ENCODE measurements at places on chromosomes 3 and 15.

DNA sequence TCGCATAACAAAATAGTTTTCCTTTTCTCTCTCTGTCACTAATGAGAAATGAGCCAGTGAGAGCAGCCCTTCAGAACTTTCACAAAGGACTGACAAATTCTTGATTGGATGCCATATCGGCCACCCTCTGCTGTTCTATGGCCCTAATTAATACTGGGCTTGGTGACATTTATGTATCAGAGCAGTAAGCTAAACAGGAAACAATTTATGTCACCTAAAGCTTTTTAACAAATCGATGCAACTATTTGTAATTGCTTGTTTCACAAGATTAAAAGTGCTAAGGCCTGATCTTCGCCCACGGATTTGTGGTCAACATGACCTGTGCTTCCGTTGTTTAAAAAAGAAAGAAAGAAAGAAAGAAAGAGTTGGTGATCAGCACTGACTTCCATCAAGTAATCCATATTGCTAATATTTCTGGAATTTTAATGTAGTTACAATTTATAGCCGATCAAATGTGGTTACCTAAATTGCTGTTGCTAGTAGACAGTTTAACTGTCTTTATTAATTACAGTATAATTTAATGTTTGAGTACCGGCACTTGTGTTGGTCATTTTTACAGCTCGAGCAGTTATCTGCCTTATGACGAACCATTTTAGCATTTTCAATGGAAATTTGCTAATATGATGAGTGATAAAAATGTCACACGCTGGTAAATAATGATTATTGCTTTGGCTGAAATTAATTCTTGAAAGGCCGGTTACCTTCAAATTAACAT, 631.3 kb downstream of the FOXP1 start:
- DNase-seq = no peak

GRCh38 chr3:46086083-46086437, 58.8 kb upstream of the XCR1 start:
- no peak for DNase-seq

GRCh38 chr3:63814237-63814636, 4.9 kb upstream of the C3orf49 start:
- DNase-seq = no peak

DNA sequence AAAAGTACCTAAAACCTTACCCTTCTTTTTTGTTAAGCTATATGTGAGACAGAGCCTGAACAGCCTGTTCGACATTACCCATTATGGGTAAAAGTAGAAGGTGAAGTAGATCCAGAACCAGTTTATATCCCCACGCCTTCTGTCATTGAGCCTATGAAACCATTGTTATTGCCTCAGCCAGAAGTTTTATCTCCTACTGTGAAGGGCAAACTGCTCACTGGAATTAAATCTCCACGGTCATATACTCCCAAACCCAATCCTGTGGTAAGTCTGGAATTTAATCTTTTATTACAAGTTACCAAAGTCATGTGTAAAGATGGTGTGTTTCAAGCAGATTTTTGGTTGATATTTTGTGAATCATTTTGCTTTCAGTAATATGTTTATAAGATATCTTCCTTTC, 47.1 kb upstream of the MAPKBP1 start:
- DNase-seq = no peak

- no peak for DNase-seq
Measured at GRCh38 chr15:88630141-88630721, 8.6 kb upstream of the ISG20 start.

DNA sequence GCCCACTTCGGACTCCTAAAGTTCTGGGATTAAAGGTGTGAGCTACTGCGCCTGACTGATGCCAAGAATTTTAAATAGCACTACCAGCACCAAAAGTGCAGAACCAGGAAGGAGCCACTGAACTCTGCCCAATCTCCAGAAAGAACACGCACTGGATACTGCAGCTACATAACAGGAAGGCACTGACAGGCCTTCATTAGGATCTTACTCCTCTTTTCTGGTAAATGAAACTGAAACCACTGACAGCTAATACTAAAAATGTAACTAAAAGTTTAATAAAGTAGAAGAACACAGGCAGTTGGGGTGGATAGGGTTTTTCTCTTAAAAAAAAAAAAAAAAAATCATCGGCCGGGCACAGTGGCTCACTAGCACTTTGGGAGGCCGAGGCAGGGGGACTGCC, 74.1 kb upstream of the CHRM5 start:
- no peak for DNase-seq

DNA sequence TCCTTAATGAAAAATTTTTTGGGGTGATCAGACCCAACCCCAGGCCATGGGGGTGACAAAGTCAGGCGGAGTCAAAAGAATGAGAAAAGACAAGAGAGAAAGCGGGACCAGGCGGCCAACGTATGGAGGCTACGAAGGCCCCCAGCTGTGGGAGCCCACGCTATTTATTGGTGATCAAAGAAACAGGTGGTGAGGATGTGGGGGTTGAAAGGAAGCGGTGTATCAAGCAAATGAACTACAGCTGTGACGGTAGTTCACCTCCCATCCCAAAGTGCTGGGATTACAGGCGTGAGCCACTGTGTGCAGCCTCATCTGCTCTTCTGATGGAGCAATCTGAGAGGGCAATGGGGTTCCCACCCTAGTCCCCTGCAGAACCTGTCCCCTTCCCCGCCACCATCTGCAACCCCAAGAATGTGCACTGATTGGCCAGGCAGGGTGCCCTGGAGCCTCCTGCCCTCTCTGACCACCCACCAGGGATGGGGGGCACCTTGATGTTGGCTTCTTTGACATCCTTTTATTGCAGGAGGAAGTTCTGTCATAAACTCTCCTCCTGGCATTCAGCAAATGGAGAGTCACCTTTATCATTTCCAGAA, 1.1 kb upstream of the CHRNA3 start:
- DNase-seq = no peak

GRCh38 chr3:79233431-79234060, 534.3 kb downstream of the ROBO1 start:
- DNase-seq = no peak

DNA sequence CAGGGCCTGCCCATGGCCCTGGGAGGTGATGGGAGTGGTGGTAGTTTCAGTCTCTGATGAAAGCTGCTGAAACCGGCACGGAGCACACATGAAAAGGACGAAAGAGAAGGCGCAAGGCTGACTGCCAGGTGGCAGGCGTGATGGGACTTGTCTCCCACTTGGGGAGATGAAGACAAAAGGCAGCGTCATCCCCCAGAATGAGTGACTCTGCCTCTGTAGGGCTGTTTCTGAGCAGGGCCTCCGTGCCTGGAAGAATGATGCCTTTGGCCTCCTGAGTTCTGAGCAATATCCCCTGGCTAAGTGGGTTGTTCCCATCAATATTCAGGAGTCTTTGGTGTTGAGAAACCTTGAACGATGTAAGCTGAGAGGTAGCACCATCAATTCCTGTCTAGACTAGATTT, 237.8 kb downstream of the OPA1 start:
- no peak for DNase-seq

GRCh38 chr3:5110337-5110736, 11.8 kb upstream of the ARL8B start:
- DNase-seq = no peak

DNA sequence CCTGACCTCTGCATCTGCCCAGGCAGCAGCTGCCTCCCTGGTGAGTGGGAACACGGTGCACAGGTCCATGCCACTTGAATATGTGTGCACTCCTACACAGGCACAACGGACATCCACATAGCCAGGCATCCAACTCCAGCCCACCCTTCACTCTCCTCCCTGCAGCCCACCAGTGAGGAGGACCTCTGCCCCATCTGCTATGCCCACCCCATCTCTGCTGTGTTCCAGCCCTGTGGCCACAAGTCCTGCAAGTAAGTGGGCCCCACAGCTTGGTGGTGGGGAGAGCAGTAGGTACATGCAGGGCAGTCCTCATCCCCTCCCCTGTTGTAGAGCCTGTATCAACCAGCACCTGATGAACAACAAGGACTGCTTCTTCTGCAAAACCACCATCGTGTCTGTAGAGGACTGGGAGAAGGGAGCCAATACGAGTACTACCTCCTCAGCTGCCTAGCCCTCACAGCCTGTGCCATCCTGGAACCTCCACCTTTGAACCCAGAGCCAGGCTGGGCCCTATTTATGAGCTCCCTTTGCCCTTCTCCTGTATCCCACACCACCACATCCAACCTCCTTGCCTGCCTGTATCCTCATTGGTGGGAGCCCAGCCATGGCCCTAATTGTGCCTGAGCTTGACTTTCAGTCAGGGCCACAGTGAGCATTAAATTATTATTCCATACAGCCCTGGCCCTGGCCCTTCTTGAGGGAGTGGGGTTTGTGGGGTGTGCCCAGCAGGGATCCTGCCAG, 1.5 kb upstream of the AMIGO3 start:
- no peak for DNase-seq

GRCh38 chr15:86164232-86164898, 84.7 kb downstream of the AGBL1 start:
- no peak for DNase-seq

GRCh38 chr15:53404930-53405493, 354.5 kb downstream of the WDR72 start:
- DNase-seq = no peak

GRCh38 chr15:37079726-37080125, 20.6 kb downstream of the MEIS2 start:
- no peak for DNase-seq

DNA sequence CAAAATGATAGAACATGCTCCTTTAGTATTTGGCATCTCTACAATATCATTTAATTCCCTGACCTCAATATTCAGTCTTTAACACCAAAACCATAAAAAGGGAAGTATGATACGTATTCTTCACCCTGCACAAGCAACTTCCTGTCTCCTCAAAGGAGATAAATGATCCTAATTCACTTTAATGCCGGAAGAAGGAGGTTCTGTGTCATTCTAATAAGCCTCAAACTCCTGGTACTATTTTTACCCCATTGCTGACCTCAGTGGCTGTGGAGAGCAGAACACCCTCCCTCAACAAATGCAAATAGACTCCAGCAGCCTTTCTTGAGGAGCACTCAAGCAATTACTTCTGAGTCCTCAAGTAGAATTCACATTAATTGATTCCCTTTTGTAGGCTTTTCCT, 173.3 kb downstream of the TMEM108 start:
- DNase-seq = peak; percentile 37

DNA sequence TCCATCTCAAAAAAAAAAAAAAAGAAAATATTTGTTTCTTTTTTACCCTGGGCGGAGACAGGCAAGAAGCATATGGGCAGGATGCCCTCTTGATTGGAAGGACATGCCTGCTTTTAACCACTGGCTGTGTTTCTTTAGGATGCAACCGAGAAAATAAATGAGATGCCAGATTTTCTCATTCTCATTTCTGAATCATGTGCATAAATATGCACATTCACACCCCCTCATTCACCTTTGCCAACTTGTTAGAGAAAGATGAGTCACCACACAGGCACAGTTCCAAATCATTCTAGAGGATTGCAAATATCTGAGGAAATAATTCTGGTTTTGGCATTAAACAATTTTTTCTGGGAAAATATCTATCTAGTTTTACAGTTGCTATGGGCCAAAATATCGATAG, 3.3 kb downstream of the LIPH start:
- DNase-seq = no peak

GRCh38 chr3:13016721-13017255, 56.4 kb downstream of the IQSEC1 start:
- no peak for DNase-seq

DNA sequence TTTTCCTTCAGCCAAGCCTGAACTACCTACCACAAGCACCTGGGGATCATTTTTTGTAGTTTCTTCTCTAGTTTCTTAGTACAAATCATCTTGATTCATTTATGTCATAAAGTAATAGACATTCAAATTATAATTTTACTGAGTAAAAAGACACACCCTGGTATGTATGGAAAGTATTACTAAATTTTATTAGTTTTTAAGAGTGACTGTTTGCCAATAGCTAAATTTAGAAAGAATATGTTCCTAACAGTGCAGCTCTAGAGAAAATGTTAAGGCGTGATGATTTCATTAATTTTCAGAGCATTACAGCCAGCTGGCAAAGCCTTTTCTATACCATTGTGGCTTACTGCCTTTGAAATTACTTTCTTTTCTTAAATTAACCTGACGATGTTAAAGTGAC, 612.0 kb upstream of the KCNMB2 start:
- DNase-seq = no peak

- no peak for DNase-seq
Measured at GRCh38 chr3:128152419-128153155, 694 bp upstream of the EEFSEC start.

GRCh38 chr3:8835385-8835784, 66.0 kb upstream of the OXTR start:
- DNase-seq = no peak

DNA sequence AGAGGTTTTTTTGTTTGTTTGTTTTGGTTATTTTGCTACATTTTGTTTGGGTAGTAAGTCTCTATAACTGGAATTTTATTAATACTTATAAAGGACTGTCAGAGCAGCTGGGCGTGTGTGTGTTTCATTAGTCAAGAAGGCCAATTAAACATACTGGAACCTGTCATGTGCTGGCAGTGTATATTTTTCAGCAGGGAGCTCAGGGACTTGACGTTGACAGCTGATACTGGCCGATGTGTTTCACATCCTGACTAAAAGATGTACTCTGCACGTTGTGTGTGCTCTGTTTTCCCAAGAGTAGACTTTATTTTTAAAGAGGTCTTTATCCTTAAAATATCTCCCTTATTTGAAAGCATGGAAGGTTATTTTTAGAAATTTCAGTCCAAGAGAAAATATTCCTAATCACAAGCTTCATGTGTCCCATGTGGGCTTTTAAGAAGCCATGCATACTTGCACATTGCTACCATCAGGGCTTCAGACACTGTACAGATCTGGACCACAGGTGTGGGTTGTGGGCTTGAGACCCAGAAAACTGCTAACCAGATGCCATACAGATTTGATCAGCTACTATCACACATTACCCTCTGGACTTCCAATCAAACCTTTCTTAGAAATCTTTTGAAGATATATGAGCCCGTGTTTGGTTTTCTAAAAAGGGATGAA, 135.9 kb downstream of the FEZF2 start:
- no peak for DNase-seq

GRCh38 chr3:18886331-18886730, 262.0 kb upstream of the KCNH8 start:
- DNase-seq = no peak

DNA sequence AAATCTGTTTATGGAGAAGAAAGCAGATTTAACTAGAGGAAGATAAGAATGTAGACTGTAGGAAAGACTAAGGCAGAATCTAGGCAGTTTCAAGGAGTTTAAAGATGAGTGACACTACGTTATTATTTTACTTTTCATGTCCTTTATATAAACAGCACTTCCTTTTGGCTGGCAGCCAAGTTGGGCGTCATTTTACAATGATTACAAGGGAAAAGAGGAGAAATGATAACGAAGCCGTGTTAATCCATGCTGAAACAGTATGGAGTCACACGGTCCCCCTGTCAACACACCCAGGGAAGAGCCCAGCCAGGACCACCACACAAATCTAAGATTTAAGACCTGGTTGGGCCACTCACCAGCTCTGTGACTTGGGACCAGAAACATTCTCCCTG, 83.7 kb upstream of the NEO1 start:
- no peak for DNase-seq

- no peak for DNase-seq
Measured at GRCh38 chr15:72116731-72117485, 1.0 kb downstream of the MYO9A start.

GRCh38 chr15:48003441-48003840, 117.3 kb upstream of the SLC24A5 start:
- no peak for DNase-seq

GRCh38 chr3:171508676-171509075, 48.5 kb upstream of the TNIK start:
- DNase-seq = no peak
